HS-5 (cell line): ENCODE measurements at places on chromosomes 7 and 10.

DNA sequence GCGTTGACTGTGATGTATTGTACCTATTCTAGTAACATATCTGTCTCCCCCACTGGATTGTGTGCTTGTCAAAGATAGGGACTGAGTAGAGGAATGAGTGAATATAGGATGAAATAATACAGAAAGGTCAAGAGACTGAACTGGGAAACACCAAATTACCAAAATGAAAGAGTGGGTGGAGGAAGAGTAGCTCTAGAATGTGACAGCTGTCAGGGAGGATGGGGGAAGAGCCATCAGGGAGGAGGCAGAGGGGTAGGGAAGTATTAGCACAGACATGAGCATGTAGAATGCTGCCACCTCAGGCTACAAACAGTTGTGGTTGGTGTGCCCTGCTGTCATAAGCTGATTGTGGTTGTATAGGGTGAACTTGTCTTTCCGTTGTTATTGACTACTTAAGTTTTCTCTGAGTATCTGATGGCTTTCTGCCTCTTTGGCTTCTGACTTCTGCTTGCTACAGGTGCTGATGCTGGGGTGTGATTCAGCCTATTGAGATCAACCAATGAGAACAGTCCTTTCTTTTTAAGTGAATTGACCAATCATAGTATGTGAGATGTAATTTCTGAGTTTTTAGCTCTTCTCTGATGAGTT lies 5.6 kb downstream of the CCSER2 start:
- DNase-seq: no peak

GRCh38 chr7:29139191-29139590 lies 7.1 kb downstream of the CPVL start:
- DNase-seq: peak; percentile 70

DNA sequence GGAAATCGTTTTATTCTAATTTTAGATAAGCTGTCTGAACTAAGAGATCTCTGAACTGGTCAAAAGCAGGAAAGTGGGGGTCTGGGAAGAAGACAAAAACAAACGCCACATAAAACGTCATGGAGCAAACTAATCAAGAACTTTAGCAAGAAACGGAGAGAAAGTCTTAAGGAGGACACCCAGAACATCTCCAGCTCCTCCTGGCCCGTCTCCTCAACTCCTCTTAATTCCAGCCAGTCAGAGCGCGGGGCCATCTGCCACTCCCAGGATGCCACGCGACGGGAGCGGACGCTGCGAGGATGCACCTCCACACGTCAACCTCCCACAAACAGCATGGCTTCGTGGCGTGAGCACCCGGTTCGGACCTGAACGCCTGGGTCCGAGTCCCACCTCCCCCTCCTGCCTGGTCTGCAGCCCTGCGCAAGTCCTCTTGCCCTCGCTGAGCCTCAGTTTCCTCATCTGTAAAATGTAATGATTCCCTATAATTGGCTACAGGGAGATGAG lies 598 bp downstream of the MMS19 start:
- DNase-seq: peak; percentile 47

DNA sequence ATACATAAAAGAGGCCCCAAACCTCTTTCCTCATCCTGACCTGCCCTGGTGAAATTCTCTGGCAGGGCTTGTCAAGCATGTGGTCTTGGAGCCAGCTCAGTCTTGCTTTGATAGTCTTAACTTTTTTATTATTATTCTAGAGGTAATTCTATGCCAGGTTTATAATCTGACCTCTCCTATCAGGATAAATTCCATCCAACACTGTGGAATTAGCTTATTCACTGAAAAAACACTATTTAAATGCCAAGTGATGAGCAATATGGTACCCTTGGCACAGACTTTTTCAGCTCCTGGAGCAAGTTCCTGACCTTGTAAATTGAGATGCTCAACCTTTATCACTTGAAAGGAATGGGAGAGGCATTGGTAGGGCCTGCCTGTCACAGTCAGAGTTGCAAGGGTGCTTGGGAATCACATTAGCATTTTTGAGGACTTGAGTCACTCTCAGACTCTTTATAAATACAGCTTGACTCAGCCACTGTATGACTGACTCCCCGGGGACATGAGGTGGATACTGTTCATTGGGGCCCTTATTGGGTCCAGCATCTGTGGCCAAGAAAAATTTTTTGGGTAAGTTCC lies at the start of gene CPA4:
TSS of gene CPA4 (plus strand) at position 480 of the 576 bp plus-strand sequence. CDS start at position 500, 20 bp downstream.
- DNase-seq: peak; percentile 96

DNA sequence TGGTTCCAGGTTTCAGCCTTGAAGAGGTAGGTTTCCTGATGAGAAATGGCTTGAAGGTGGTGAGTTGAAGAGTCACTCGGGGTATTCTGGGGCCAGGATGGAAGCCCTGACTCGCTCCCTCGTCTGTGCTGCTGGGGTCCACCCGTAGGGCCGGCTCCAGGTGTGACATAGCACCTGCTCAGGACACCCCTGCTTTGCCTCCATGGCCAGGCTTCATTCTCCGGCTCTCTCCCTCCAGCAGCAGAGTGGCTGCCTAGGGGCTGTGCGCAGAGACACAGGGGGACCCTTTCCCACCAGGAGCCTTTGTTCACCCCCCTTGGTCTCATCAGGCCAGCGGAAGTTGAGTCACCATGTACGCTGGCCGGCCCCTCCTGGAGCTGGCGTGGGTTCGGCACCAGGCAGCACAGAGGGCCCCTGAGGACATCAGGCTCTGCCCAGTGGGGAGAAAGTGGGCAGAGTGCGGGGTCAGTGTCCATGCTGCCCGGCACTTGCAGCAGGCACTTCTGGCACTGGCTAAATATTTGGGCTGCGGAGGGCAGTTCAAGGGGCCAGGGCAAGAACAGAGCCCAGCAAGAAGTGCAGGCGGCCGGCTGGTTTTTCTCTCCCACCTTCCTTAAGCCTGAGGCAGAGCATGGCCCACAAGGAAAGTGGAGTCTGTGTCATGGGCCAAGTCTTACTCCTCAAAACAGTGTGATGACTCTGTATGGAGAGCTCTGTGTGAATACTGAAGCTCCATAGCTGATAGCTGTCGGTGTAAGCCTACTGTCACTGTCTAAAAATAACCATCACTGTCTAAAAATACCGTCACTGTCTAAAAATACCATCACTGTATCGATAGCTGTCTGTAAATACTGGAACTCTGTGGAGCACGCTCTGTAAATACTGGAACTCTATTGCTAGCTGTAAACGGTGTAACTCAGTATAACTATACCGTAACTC lies 3.7 kb upstream of the PRKAR1B start:
- DNase-seq: no peak

- peak; percentile 82 for DNase-seq
Measured at GRCh38 chr7:44461387-44461786, 29.1 kb downstream of the NUDCD3 start.

- no peak for DNase-seq
Measured at GRCh38 chr7:3923307-3923918, 622.4 kb downstream of the SDK1 start.

GRCh38 chr7:132547821-132548220 lies 28.4 kb downstream of the PLXNA4 start:
- no peak for DNase-seq

DNA sequence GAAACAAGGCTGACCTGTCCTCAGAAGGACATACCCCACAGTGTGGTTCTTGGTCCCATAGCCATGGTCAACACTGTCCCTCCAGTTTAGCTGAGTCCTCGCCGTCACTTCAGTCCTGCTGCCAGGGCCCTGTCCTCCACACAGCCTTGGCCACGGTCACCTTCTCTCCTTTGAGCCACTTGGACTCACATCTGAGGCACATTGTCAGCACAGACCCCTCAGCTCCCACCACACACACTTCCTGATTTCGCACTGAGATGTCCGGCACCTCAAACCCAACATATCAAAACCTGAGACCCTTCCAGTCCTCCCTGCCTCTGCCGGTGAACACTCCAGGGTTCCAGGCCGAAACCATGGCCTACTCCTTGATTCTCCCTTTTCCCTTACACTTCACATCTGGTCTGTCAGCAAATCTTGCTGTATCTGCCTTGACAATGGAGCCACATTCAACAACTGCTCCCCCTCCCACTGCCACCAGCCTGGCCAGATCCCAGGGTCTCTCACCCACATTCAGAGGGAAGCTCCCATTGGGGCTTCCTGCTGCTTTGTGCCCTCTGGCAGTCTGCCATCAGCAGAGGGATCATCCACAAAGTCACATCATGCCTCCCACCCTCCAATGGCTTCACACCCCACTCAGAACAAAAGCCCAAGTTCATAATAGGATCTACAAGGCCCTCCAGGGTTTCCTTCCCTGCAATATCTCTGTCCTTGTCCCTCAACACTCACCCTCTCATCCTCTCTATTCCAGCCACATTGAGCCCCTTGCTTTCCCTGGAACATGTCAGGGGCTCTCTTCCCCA lies 219.6 kb upstream of the SHH start:
- no peak for DNase-seq

DNA sequence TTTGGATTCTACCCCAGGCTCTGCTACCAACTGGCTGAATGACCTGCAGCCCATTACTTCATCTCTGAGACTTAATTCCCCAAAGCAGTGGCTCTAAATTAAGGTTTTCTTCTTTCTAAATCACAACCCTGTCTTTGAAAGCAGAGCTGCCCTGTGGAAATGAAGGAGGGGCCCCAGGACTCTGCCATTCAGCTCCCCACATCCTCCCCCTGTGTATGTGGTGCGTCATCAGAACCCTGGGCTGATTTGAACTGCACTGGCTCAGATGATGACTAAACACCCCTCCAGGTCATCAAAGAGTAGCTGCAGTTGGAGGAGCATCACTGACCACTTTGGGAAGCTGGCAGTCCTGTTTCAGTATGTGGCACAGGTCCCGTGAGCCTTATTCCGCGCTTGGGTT lies 46.6 kb downstream of the BPGM start:
- peak; percentile 63 for DNase-seq

DNA sequence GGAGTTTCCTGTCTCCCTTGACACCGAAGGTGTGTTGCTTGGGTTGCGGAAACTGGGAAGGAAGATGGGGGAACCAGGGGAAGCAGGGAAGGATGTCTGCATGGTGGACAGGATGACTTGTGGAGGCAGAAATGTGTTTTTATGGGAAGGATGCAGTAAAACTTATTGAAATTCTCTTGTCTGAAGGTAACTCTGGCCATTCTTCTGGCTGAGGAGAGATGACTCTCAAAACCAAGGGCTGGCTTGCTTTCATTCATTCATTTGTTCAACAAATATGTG lies 1.5 kb downstream of the UBTD1 start:
- no peak for DNase-seq

DNA sequence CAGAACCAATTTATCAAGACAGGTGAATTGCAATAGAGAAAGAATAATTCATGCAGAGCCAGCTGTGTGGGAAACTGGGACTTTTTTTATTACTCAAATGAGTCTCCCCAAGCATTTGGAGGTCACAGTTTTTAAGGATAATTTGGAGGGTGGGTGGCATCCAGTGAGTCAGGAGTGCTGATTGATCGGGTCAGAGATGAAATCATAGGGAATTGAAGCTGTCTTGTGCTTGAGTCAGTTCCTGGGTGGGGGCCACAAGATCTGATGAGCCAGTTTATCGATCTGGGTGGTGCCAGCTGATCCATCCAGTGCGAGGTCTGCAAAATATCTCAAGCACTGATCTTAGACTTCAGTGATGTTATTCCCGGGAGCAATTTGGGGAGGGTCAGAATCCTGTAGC lies 9.9 kb upstream of the MYO1G start:
- no peak for DNase-seq

DNA sequence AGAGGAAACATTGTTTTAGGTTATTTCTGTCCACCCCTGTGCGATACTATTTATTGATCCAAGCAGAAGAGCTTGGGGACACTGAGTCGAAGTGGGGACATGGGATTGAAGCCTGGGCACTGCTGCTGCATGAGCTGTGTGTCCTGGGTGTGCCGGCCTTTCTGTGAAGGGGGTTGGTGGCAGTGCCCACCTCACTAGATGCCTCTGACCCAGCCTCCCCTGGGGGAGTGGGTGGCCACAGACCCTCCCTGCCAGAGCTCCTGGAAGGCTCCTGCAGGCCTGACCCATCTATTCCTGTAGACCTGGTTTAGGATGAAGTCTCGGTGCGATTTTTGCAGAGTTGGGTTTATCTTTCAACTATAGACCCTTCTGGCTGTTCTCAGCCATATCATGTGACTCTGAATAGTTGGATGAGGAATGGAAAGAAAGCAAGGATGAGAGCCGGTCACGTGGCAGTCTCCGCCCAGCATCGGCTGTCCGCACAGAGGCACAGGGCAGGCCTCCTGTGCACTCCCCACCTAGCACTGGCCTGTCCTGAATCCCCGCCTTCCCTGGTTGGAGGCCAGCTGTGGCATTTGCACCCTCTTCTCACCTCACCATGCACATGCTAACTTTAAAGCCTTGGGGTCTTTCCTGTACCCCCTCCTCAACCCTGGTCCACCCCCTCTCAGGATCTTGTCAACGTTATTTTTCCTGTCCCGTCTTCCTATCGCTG lies 17.6 kb upstream of the SH2D4B start:
- no peak for DNase-seq

DNA sequence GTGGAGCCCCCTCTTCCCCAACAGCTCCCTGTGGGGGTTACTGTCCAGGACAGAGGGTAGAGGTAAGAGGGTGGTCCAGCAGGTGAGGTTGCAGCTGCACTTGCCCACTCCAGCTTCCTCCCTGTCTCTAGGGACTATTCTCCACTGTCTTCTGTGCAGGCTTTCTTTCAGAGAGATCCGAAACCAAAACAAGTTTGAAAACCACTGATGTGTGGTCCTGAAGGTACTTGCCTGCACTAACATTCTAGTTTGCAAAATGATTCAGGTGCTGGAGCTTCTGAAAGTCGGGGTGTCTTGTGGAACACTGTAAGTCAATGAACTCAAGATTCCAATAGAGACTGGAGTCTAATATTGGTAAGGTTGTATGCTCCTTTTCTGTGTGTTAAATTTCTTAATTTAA lies 63.1 kb downstream of the BLNK start:
- no peak for DNase-seq

DNA sequence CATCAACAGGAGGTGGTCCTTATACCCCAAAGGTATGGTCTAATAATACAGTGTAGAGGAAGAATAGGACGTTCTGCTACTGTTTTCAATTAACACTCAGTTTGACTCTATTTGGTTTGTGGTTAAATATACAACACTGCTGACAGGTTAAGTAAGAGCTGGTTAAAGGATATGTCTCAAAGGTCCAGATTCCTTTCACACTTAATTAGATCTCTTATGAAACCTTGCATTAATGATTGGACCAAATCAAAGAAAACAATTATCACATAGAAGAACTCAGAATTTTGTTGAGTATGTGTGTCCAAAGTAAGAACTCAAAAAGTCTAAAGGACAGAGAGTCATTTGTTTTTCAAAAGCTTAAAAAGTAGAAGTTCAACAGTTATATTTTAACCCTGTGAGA lies 18.0 kb downstream of the MRLN start:
- no peak for DNase-seq

- DNase-seq: no peak
Measured at GRCh38 chr7:37344886-37345579, 103.6 kb downstream of the ELMO1 start.

DNA sequence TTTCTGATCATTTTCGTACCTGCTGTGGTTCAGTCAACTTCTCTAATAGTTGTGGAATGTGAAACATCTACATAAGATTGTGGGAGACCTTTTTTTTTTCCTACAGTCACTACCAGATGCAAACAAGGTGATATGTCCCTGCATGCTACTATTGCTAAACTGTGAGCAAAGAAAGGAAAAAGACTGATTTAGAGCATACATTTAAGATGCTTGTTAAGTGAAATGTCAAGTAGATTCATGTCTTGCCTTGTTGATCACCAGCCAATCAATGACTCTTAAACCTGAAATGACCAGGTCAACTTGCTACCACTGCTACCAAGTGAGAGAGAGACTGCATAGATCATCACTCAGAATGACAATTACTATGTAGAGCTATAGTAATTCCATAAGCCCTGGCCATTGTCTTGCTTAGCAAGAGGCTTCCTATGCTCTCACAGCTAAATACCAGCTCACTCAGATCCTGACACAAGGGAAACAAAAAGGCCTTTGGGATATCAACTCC lies 84.3 kb upstream of the SKAP2 start:
- DNase-seq: no peak
